ENCODE measurements at places on chromosomes 6 and 20. TPM values are rescaled to one million over a fixed set of nuclear protein-coding genes. Genes with fewer than 3 reads are reported as not detected.
A peak's percentile ranks its signal among the peaks of the same experiment; 100 is the strongest.

- ATAC-seq: no peak
Observed at GRCh38 chr20:32832664-32833063, 12.9 kb downstream of the MAPRE1 start.

DNA sequence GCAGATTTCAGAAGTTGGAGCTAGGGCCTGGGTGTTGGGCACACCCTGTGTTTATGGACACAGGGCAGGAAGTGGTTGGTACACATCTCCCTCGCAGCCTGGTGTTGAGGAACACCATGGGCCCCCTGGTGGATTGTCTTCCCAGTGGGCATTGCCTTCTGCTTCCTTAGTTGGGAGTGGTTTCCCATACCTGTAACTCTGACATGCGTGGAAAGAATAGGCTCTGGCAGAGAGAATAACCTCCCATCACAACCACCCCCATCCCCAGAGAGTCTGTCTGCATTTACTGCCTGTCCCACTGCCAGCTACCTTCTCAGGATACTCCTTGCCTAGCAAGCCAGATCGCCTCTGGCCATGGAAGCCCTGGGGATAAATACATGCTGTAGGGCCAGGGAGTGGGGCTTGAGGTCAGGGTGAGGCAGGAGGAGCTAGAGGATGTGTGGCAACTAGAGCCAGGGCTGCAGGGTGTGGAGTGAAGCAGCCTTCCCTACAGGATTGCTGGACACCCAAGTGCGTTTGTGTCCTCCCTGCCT lies 14.7 kb downstream of the LRRC73 start:
- no peak for ATAC-seq

Gene EDN3
- 5.9 TPM for total RNA-seq

DNA sequence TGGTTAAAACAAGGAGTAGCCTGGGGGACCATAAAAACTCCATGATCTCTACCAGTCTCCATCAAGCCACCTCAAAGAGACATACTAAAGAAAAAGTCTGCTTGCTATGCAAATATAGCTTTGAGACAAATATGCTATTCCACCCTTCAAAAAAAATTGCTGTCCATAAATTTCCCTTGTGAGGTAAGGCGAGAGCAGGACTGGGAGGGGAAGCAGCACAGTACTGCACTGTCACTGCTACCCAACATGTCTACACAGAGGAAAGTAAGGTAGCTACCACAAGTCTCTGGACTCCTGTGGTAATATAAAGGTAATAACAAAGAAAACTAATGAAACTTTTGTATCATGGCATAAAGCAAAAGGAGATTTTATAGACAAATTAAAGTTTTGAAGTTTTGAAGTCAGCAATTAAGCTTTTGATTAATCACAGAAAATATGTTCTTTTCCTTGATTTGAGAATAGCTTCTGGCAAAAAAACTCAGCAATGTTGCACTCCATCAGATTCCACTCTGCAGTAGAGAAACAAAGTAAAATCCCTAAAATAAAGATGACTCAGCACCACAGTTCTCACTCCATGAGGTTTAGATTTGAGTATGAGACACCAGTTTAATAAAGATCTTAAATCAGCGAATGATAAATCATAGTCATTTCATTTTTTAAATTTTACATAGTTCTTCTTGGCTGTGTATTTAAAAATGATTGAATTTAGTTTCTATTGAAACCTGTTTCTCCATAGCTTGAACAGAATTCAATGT lies 602.4 kb downstream of the COL12A1 start:
- no peak for ATAC-seq

Gene MATN4
- total RNA-seq: 0.16 TPM

- ATAC-seq: no peak
Observed at GRCh38 chr20:58374027-58374850, 14.8 kb upstream of the VAPB start.

GRCh38 chr20:50675671-50676376 lies 15.5 kb downstream of the RIPOR3 start:
- no peak for ATAC-seq

DNA sequence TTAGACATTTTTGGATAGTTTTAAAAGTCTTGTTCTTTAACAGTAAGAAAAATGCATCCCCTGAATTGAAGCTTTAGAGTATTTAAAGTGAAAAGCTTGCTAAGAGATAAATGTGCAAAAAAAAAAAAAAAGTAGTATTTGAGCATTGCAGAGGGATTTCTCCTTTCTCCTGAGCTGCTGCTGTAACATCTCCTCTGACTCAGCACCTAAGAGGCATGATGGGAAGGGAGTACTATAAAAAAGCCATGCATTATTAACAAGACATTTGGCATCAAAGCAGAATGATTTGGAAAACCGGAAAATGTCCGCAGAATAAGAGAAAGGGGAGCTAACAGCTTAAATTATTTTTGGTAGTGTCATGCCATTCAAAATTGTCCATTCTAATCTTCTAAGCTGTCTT lies 27.9 kb downstream of the B4GALT5 start:
- ATAC-seq: no peak

- peak; percentile 76 for ATAC-seq
Observed at GRCh38 chr20:35515949-35516645, 13.4 kb downstream of the C20orf173 start.

- ATAC-seq: no peak
Observed at GRCh38 chr20:10675450-10675848, 1.6 kb upstream of the JAG1 start.

DNA sequence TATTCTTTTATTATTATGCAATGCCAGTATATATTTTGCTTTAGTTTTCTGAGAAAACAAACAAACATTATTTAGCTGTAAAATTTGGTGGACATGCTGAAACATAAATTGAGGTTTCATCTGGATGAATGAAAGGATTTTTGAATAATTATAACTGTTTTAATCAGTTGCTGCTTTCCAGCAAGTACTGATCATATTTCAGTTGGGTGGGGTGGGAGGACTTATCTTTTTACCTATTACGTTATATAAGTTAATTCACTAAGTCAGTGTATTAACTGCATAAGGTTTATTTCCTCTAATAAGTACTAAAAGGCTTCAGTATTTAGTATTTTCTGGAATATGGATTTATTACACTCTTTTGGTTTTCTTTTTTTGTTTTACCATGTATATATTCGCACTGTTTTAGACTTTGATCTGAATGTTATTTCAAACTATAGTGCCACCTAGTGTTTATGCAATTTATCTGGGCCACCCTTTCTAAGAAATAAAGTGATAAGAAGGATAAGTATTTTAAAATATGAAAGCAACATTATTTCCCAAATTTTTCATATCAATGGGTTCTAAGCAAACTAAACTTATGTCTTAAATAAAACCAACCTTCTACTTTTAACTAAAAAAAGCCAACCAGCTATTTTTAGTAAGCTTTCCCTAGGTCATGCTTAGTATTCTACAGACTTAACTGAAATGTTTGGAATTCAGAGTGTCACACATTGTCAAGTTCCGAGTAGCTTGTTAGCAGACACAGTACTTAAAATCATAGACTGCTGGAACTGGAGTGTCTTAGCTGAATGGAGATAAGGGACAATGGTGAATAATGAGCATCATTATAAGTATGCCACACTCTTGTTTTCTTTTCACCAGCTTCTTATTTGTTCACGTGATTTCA lies 105.4 kb upstream of the MCHR2 start:
- no peak for ATAC-seq

GRCh38 chr20:54067606-54068174 lies 2.7 kb downstream of the BCAS1 start:
- ATAC-seq: peak; percentile 93

- ATAC-seq: no peak
Observed at GRCh38 chr20:47136782-47137181, 219.7 kb downstream of the ZMYND8 start.

Gene MRPL14
- 47.4 TPM for total RNA-seq

DNA sequence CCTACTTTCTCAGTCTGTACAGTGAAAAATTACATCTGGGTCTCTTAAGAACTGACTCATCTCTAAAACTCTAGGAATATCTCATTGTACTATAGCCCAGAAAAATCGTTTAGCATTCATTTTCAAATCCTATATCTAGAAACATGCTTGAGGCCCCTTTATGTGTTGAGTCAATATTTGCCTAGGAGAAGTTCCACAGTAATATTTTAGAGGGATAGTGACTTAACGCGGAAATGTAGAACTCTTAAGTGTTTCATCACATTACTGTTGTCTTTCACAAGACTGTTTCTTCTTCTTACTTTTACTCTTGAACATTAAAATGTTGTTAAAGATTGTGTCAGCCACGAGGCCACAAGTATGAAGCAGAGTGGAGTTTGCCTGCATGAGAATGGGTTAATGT lies 23.0 kb upstream of the MYLIP start:
- ATAC-seq: no peak

DNA sequence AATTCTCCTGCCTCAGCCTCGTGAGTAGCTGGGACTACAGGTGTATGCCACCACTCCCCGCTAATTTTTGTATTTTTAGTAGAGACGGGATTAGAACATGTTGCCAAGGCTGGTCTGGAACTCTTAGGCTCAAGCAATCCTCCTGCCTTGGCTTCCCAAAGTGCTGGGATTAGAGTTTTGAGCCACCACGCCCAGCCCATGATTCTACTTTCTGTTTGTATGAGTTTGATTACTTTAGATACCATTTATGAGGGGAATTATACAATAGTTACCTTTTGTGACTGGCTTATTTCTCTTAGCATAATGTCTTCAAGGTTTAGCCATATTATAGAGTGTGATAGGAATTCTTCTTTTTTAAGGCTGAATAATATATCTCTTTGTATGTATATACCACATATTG lies 555.4 kb upstream of the FLRT3 start:
- ATAC-seq: no peak

Gene PSORS1C1
- total RNA-seq: 0.20 TPM

Gene CTAGE9
- not detected for total RNA-seq
